Glutamatergic neuron (in vitro differentiated cells): ENCODE measurements at places on chromosomes 3 and 15. TPM values are rescaled to one million over a fixed set of nuclear protein-coding genes. Genes with fewer than 3 reads are reported as not detected.

GRCh38 chr3:157423337-157423736 is 13.3 kb upstream of the PTX3 start:
- H3K27me3 ChIP-seq: peaks cover 2% of the 10 kb centered on the region
- H3K4me1 ChIP-seq: peaks cover 31% of the 10 kb centered on the region
- H3K27ac ChIP-seq: no peak overlapping the region
- H3K36me3 ChIP-seq: peaks cover 21% of the 10 kb centered on the region
- H3K4me3 ChIP-seq: no peak overlapping the region

The SUMF1 gene
- 7.2 TPM for total RNA-seq

The NEO1 gene
- total RNA-seq: 157 TPM

DNA sequence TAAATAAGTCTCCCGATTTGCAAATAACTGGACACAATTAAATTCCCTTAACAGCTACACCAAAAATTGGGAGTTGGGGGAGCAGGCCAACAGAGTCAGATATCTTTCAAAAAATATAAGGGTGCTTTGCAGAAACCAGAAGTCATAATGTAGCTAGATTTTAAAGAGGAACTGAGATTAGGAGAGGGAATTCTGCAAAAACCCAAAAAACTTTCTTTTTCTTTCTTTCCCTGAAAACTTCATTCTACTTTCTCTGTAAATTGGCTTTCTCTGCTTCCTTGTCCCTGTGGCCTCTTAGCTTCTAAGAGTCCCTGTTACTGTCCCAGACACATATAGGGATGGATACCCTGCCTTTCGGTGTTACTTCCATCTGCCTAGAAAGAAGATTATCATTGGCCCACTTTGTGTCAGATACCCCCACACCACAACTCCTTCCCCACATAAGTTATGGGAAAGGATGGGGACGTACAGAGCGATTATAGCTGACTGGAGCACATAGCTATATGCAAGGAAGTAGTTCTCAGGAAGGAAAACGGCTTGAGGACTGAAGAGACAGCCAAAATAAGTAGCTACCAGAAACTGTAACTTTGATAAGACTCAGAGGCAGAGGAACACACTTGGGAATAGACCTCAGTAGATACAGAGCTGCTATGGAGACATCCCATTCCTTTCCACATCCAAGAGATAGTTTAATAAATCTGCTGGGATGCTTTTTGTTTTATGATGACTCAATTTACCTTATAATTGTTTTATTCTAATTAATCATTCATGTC is 129.1 kb upstream of the TGFBR2 start:
- peaks cover 11% of the 10 kb centered on the region for H3K36me3 ChIP-seq
- DNase-seq: no peak
- H3K4me1 ChIP-seq: no peaks in the 10 kb centered on the region
- no peak overlapping the region for H3K4me3 ChIP-seq

GRCh38 chr3:130851277-130851676 is 42.6 kb upstream of the ATP2C1 start:
- no peak for DNase-seq
- H3K36me3 ChIP-seq: no peaks in the 10 kb centered on the region
- H3K27me3 ChIP-seq: no peaks in the 10 kb centered on the region
- H3K4me3 ChIP-seq: no peak overlapping the region
- H3K4me1 ChIP-seq: peaks cover 14% of the 10 kb centered on the region

- H3K4me1 ChIP-seq: peaks cover 6% of the 10 kb centered on the region
- no peaks in the 10 kb centered on the region for H3K36me3 ChIP-seq
- H3K27ac ChIP-seq: no peak overlapping the region
- H3K4me3 ChIP-seq: no peak overlapping the region
- no peaks in the 10 kb centered on the region for H3K27me3 ChIP-seq
Measured at GRCh38 chr3:185696039-185696438, 109.9 kb downstream of the SENP2 start.

- no peaks in the 10 kb centered on the region for H3K36me3 ChIP-seq
- no peak overlapping the region for H3K27ac ChIP-seq
- peaks cover 21% of the 10 kb centered on the region for H3K27me3 ChIP-seq
Measured at GRCh38 chr3:149967086-149967685, 3.5 kb downstream of the PFN2 start.

- no peak overlapping the region for H3K4me3 ChIP-seq
- no peak for DNase-seq
- H3K27ac ChIP-seq: no peak overlapping the region
- no peaks in the 10 kb centered on the region for H3K36me3 ChIP-seq
- no peaks in the 10 kb centered on the region for H3K27me3 ChIP-seq
Measured at GRCh38 chr3:39000008-39000450, 51.7 kb downstream of the SCN11A start.

DNA sequence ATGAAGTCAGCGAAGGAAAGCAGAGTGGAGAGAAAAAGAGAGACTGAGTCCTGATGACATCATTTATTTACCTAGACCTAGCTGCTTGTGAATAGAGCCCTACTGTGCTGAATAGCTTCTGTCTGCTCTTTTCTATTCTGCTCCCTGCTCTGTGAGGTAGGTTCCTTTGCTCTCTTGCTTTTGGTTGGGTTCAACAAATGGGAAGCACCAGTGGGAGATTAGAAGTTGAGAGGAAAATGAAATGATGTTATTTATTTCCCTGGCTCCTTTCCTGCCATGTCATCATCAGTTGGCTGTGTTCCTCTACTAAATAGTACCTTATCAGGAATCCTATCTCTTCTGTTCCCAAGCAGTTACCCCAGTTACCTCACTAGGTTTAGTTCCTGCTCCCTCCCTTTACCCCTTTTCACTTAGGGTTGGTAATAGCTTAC is 23.5 kb downstream of the DTWD1 start:
- H3K27ac ChIP-seq: no peak overlapping the region
- H3K36me3 ChIP-seq: no peaks in the 10 kb centered on the region
- no peak overlapping the region for H3K4me3 ChIP-seq
- H3K27me3 ChIP-seq: no peaks in the 10 kb centered on the region
- DNase-seq: no peak

DNA sequence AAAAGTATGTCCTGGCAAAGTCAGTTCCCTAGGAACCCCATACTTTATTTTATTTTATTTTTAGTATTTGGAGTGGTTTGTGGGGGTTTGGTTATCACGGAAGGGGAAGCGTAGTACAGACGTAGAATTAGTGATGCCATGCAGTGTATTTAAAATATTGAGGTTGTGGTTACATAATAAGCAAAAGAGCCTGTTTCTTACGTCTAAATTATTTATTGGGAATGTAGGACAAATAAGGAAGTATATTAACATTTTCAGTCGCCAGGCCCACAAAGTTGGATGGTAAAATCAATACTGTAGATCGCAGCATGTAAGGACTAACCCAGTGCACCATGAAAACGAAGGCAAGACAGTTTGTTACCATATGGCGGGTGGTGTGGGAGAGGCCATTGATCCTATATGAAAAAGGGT is 558 bp downstream of the DTWD1 start:
- DNase-seq: no peak
- H3K4me1 ChIP-seq: peaks cover 8% of the 10 kb centered on the region
- H3K27me3 ChIP-seq: peaks cover 1% of the 10 kb centered on the region
